ENCODE measurements at places on chromosomes 12 and 14.
A peak's percentile ranks its signal among the peaks of the same experiment; 100 is the strongest.

DNA sequence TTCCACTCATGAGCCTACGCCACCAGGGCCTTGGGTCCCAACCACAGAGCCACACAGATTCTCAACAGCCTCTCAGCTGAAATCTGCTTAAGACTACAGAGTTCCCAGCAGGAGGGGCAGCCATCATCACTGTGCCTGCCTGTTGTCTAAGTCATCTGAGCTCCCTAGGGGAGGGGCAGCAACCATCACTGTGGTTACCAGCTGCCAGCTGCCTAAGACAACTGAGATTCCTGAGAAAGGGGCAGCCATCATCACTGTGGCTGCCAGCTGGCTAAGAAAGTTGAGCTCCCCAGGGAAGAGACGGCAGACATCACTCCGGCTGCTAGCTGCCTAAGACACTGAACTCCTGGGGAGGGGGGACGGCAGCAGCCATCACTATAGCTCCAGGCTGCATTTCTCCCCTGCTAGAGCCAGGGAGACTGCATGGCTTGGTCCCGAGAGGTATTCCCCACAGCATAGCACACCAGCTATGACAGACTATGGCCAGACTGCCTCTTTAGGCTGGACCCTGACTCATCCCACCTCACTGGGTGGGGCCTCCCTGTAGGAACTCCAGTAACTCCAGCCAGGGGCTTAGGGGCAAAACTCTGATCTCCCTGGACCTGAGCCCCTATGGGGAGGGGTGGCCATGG, 37.2 kb upstream of the C14orf132 start:
- no peak for DNase-seq

GRCh38 chr14:96902004-96902403, 104.8 kb downstream of the VRK1 start:
- DNase-seq, result no peak

DNA sequence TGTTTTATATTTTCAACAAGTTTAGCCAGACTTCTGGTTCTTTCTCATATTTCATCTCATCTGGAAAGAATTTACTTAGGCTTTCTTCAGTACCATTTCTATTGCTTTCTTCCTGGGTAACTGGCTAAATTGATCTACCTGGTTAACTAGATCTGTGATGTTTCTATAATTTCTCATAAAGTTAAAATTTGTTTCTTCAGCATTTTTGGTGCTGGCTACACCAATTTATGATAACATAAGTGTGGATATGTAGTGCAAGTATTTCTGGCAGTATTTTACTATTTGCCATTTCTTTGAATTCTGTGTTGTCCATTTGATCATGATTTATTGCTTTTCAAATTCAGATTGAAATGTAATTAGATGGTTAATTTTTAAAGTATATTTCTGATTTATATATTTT, 25.9 kb downstream of the ARHGAP5 start:
- no peak for DNase-seq

GRCh38 chr12:56155256-56155845, 2.8 kb upstream of the MYL6 start:
- no peak for DNase-seq

DNA sequence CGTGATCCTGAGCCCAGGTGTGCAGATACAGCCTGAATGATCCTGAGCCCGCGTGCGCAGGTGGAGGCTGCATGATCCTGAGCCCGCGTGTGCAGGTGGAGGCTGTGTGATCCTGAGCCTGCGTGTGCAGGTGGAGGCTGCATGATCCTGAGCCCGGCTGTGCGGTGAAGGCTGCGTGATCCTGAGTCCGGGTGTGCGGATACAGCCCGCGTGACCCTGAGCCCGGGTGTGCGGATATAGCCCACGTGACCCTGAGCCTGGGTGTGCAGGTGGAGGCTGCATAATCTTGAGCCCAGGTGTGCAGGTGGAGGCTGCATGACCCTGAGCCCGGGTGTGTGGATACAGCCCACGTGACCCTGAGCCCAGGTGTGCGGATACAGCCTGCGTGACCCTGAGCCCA, 20.3 kb downstream of the BRF1 start:
- no peak for DNase-seq

DNA sequence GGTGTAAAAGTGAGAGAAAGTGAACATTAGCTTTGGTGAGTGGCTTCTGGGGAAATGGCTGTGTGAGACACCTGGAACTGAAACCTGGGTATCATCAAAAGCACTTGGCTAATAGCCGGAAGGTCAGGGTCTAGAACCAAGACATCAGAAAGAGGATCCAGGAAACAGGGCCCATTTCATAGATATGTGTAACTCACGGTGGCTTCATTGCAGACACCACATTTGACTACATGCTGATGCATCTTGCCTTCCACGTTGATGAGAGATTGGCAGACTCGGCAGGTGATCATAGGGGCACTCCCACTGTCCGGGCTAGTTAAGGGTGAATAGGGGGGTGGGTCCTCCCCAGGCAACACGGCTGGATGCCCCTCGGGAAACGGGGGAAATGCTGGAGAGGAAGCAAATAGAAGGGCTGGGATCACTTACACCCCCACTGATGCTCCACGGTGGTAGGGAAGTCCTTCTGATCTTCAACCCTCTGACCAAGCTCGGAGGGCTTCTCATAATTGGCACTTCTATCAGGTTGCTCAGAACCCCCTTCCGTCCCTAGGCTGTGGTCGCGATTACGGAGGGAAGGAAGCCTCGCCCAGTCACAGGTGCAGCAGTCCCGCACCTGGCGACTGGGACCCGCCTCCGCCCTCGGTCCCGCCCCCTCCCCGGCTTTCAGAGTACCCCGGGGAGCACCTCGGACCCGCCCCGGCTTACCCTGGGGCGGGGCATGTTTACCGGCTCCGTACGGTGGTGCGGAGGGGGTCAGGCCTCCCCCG, 593 bp downstream of the PIP4P1 start:
- no peak for DNase-seq

DNA sequence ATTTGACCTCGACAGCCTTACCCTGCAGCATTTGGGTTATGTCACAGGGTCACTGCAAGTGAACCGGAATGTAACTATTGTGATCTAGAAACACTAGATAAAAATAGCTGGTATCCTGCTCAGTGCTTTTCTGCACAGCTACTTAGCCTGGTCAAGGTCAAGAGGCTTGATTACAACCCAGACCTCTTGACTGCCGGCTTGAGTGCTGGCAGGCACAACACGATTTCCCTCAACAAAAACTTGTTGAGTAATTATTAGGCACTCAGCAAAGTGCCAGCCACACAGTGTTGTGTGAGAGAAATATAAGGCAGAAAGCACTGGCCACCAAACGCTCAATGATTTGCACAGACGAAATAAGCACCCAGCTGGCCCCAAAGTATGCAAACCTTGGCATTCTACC, 156.7 kb downstream of the NUAK1 start:
- DNase-seq, result no peak

GRCh38 chr14:76227450-76228050, 75.8 kb downstream of the GPATCH2L start:
- DNase-seq, result peak; percentile 36

DNA sequence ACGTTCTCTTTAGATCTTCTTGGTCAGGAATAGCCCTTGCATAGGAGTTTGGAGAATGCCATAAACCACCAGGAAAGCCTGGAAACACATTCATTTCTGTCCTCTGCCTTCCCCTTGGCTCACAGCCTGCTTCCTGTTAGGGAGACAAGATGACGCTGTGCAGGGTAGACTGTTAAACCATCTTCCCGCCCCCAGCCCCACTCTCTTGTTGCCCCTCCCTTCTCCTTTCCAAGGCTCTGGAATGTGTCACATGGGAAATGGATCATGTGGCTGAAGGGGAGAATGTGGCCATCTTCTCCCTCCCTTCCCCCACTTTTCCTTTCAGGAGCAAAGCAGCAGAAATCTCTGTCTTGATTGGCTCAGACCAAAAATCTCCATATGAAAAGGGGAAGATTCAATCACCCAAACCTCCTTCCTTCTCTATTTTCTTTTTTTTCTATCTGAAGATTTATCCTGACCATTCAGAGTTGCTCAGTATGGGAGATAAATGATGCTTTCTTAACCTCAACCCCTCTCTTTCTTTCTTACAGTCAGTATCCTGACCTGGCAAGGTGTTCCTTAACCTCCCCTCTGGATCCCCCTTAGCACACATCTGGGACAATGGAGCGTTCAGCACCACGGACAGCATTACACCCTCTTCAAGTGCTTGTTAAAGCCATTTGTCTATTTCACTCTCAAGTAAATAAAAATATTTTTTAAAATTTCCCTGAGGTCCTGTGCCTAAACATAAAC, 11.4 kb downstream of the GPR19 start:
- DNase-seq, result no peak

- DNase-seq, result no peak
These were observed 2.8 kb downstream of the KRT78 start for GRCh38 chr12:52845946-52846345.

DNA sequence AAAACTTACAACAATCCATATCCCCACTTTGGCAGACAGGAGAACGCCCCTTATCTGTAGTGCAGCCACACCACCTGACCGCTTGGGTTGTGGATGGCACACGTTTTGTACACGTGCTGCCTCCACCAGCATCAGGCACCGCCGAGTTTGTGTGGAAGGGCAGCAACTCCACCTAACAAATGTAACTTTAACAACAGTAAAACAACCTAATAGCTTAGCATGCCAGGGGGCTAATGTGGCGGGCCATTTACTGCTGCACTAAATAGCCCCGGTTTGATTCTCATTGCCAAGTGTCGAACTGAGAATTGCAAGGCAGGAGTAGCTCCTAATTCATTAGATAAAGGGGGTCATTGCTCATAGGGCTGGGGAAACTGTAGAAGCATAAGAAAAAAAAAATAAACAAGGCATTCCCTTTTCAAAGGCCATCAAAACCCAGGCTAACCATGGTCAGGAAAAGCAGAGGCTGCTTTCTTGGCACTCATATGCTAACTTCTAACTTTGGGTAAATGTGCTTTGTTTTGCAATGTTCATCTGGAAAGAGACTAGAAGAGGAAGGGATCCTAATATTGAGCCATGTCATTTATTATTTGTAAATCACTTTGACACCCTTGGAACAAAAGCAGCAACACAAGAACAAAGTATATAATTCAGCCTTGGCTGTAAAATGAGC, 279.7 kb upstream of the SOX5 start:
- DNase-seq, result no peak

GRCh38 chr14:83425138-83425537, 1891.5 kb upstream of the SEL1L start:
- no peak for DNase-seq

GRCh38 chr14:97878206-97878605, 1081.0 kb downstream of the VRK1 start:
- no peak for DNase-seq

DNA sequence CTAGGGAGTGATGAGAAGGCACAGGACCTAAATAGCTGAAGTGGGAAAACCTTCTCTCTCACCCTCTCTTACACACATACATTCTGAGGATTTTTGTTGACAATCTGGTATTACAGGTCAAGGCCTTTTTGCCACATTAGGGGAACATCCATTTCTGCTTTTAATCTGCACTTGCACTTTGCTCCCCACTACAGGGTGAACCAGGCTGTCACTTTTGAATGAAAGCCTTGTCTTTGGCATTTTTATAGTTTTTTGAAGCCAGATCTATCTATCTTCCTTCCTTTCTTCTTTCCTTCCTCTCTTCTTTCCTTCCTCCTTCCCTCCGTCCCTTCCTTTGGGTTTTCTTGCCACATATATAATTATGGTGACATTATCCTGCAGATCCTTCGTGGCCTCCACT, 165.9 kb upstream of the OTX2 start:
- DNase-seq, result no peak

GRCh38 chr14:51554339-51554920, 97.3 kb upstream of the FRMD6 start:
- DNase-seq, result no peak

All from AML-193 (cell line).